ENCODE measurements at places on chromosomes 6 and 20.

DNA sequence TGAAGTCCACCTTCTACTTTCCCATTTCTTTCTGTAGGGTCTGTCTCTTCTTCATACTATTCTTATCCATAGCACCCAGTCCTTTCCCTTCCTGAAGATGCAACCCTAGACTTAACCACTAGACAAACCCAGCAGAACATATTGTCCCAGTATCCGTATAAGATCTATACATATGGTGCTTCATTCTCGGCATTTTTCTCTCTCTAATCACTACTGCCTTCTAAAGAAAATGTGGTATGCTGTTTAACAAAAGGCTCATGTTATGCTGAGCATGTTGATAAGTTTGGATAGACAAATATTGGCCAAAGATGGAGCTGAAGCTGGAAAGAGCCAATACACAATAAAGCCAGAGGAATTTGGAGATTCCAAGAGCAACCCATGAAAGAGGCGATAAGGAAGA lies 212.6 kb downstream of the MAFB start:
- DNase-seq: no peak
- no peaks in the 10 kb centered on the region for H3K36me3 ChIP-seq
- no peak overlapping the region for H3K4me3 ChIP-seq
- no peak overlapping the region for H3K27ac ChIP-seq
- no peaks in the 10 kb centered on the region for H3K4me1 ChIP-seq

GRCh38 chr6:27183060-27183832 lies 64.3 kb upstream of the PRSS16 start:
- H3K27me3 ChIP-seq: no peaks in the 10 kb centered on the region
- H3K4me1 ChIP-seq: no peaks in the 10 kb centered on the region
- no peak overlapping the region for H3K4me3 ChIP-seq
- H3K36me3 ChIP-seq: no peaks in the 10 kb centered on the region
- no peak overlapping the region for H3K27ac ChIP-seq

DNA sequence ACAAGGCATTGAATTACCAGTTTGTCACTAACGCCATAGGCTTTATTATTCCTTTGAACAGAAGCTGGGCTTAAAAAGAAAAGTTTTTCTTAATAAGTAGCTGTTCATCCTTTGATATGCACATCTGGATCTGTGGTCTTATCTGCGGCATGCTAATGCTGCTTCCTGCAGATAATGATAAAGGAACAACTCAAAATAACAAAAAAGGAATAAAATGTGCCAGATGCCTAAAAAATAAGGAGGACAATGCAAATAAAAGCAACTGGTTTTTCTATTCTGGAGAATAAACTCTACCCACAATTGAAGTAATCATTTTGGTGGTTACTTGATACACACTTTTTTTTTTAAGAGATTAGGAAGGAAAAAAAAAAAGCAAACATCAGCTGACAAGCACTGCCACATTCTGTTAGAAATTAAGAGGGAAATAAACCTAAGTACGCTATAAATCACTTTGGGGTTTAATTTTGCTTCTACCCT lies 156.8 kb upstream of the SALL4 start:
- H3K36me3 ChIP-seq: no peaks in the 10 kb centered on the region
- no peak overlapping the region for H3K27ac ChIP-seq
- no peak overlapping the region for H3K4me3 ChIP-seq

DNA sequence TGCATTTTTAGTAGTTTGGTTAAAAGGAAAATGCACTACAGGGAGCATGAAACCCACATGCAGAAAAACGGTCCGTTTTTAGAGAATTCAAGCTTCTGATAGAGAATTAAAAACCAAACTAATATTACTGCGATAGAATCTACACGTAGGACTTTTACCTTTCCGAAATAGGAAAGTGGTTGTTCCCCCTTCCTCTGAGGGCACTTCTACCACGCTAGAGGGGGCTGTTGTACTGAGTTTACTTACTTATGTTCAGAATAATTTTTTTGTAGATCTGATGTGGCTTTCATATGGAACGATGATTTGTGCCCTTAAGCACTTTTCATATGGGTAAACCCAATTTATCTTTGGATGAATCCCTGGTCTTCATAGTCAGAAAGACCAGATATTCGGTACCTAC lies 264.3 kb upstream of the PLN start:
- H3K4me3 ChIP-seq: no peak overlapping the region
- DNase-seq: peak; percentile 85
- H3K27me3 ChIP-seq: no peaks in the 10 kb centered on the region
- H3K4me1 ChIP-seq: peaks cover 29% of the 10 kb centered on the region
- no peak overlapping the region for H3K27ac ChIP-seq

DNA sequence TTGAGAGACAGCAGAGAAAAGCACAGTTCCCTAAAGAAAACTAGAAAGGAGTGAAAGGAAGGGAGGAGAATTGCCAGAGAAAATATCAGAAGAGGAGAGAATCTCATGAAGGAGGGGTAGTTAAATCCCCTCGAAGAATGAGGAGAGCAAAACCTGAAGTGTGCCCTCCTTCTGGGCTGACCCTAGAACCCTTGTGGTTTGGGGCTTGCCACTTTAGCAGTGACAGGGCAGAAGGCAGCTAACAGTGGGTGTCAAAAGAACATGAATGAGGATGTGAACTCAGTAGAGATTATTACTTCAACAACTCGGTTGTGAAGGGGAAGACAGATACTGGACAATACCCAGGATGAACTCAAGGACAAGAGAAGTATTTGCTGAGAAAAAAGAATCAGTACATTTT lies 73.6 kb downstream of the RALGAPA2 start:
- 0 out of 2 replicates have a peak, but pooled peaks cover 2% of the 10 kb centered on the region for H3K4me1 ChIP-seq
- H3K27ac ChIP-seq: no peak overlapping the region
- no peak for DNase-seq
- no peaks in the 10 kb centered on the region for H3K27me3 ChIP-seq
- no peak overlapping the region for H3K4me3 ChIP-seq

DNA sequence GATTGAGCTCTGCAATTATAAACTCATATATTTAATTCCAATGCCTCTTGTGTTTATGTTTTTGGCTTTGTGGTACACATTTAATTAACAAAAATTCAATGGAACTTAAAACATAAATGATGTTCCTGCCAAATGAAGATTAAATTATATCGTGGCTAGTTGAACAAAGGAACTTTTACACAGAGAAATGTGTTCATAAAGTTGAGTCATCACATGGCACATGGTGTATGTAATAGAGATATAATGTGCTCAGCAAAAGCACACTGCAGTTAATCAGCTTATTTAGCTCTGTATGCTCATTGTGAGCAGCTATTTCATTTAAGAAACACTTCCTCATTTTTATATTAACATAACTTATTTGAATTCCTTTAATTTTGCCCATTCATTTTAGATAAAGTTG lies 1295.6 kb upstream of the CITED2 start:
- H3K4me3 ChIP-seq: no peak overlapping the region
- no peak for DNase-seq
- H3K27me3 ChIP-seq: no peaks in the 10 kb centered on the region
- H3K27ac ChIP-seq: no peak overlapping the region
- H3K4me1 ChIP-seq: no peaks in the 10 kb centered on the region

DNA sequence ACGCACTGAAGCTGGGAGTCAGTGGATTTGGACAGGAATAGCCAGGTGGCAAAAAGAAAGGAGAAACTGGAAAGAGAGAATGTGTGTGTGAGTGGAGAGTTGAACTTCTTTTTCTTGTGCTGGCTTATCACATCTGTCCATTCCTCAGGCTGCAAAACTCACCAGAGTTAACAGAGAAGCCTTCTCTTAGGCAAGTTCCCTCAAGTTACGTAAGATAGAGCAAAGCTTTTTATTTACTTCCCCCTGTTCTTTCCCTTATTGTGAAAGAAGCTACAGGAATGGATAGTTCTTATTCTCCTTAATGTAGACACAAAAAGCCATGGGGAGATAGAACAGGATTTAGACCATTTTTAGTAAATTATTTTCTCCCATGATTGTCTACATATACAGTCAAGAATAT lies 188.6 kb downstream of the BMP2 start:
- no peak for DNase-seq
- H3K36me3 ChIP-seq: no peaks in the 10 kb centered on the region
- no peak overlapping the region for H3K4me3 ChIP-seq
- no peaks in the 10 kb centered on the region for H3K27me3 ChIP-seq

- H3K4me1 ChIP-seq: peaks cover 28% of the 10 kb centered on the region
- H3K36me3 ChIP-seq: no peaks in the 10 kb centered on the region
- H3K27me3 ChIP-seq: no peaks in the 10 kb centered on the region
- peak; percentile 94 for DNase-seq
- H3K4me3 ChIP-seq: 0 out of 2 replicates have a peak overlapping the region, but pooled peaks have one; percentile 1
Measured at GRCh38 chr20:4383961-4384360, 337.7 kb upstream of the PRND start.

GRCh38 chr6:154506991-154507898 lies 3.2 kb downstream of the CNKSR3 start:
- H3K4me3 ChIP-seq: no peak overlapping the region
- no peaks in the 10 kb centered on the region for H3K27me3 ChIP-seq
- no peak overlapping the region for H3K27ac ChIP-seq
- no peak for DNase-seq
- H3K36me3 ChIP-seq: peaks cover 19% of the 10 kb centered on the region
- H3K4me1 ChIP-seq: peaks cover 11% of the 10 kb centered on the region

DNA sequence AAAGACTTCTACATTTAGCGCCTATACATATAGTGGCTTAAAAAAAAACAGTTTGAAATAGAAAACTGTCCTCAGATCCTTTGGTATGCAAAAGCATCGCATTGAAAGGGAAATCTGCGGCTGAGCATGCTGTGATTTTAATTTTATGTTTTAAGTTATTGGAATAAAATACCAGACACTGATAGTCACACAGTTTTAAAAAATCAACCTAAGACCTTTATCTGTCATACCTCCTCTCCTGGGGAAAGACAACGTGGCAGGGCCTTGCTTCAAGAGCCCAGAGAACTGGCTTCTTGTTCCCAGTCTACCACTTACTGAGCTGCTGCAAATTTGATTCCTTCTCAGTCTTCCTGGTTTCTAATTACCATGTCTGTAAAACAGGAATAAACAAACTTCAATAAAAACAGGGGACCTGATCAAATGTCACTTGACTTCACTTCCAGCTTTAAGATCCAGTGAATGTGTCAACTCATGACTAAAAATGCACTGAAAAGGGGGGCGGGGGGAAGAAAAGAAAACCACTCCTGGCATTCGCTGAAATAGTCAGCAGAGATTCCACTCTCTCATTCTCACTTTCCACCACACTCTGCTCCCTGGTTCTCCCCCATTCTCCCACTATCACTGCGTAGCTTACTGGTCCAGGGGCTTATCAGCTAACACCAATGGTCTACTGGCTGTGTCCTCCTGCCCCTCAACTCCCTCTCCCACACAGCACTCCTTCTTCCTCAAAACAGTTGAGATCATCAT lies 494.7 kb upstream of the MARCKS start:
- no peaks in the 10 kb centered on the region for H3K27me3 ChIP-seq
- H3K27ac ChIP-seq: no peak overlapping the region
- peaks cover 47% of the 10 kb centered on the region for H3K4me1 ChIP-seq
- H3K36me3 ChIP-seq: no peaks in the 10 kb centered on the region

GRCh38 chr6:373031-373430 lies 18.5 kb upstream of the IRF4 start:
- H3K27ac ChIP-seq: no peak overlapping the region
- no peak for DNase-seq
- no peaks in the 10 kb centered on the region for H3K36me3 ChIP-seq
- no peaks in the 10 kb centered on the region for H3K27me3 ChIP-seq
- H3K4me1 ChIP-seq: no peaks in the 10 kb centered on the region
- H3K4me3 ChIP-seq: no peak overlapping the region

DNA sequence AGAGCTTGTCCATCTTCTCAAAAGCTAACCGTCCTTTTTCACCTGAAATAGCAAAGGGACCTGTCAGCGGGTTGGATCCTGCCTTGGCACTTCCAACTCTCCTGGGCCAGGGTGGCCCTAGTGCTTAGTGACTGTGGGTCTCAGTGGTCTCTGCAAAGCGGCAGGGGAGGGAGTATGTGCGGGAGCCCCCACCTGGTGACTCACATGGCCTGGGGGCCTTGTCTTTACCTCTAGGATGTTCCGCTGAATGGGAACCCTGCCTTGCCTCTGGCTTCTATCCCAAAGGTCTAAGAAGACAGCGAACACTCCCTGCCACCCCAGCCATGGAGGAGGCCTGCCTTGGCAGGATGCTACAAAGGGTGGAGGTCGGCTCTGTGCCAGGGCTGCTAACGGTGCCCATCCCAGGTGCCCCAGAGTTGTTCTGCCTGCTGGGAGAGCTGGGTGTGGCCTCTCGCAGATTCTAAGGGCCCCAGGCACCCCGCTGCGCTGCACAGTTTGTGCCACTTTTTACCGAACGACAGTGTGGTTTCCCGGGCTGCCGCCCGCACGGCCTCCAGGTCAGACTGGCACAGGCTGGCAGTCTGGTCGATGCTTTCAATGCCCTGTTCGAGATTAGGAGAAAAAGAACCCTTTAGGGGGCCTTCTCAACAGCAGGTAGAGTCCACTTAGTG lies 77.2 kb downstream of the PTPN1 start:
- DNase-seq: no peak
- peaks cover 10% of the 10 kb centered on the region for H3K4me1 ChIP-seq
- H3K4me3 ChIP-seq: no peak overlapping the region
- no peaks in the 10 kb centered on the region for H3K27me3 ChIP-seq

DNA sequence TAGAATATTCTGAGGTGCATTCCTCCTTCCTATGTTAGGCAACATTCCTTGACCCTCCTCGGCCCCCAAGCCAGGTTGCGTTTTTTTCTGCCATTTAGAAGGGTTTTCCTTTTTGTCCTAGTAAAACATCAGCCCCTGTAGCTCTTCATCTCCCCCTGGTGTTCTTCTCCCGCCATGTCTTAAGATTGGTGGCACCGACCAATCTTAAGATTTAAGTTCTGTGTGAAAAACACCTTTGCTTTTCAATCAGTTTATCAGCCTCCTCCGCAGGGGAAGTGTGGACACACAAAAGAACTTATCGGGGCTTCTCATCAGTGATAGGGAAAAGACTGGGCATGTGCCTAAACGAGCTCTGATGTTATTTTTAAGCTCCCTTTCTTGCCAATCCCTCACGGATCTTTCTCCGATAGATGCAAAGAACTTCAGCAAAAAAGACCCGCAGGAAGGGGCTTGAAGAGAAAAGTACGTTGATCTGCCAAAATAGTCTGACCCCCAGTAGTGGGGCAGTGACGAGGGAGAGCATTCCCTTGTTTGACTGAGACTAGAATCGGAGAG lies 719 bp upstream of the EDN1 start:
- H3K36me3 ChIP-seq: no peaks in the 10 kb centered on the region
- H3K27ac ChIP-seq: no peak overlapping the region
- peak overlapping the region; percentile 46 for H3K4me3 ChIP-seq
- no peaks in the 10 kb centered on the region for H3K4me1 ChIP-seq
